ENCODE measurements at places on chromosomes 2 and 18. TPM values are rescaled to one million over a fixed set of nuclear protein-coding genes. Genes with fewer than 3 reads are reported as not detected.

The TXNDC2 gene
- total RNA-seq = 0.21 TPM

The CD8A gene
- total RNA-seq = 0.29 TPM

The TFPI gene
- total RNA-seq = 56.0 TPM

The CASP8 gene
- total RNA-seq = 40.0 TPM

The SGPP2 gene
- 0.16 TPM for total RNA-seq

The RAB27B gene
- 20.1 TPM for total RNA-seq

The FNDC4 gene
- total RNA-seq = 4.6 TPM

The TUBB6 gene
- 220 TPM for total RNA-seq

The CDH19 gene
- total RNA-seq = 2.3 TPM

The LOXL3 gene
- 0.45 TPM for total RNA-seq

The CPS1 gene
- 6.1 TPM for total RNA-seq

The TRIM43 gene
- not detected for total RNA-seq

The UGT1A4 gene
- not detected for total RNA-seq

The KCNG2 gene
- total RNA-seq = not detected

The LIMS2 gene
- total RNA-seq = 5.2 TPM

All from A549 treated with CpdA at 1 μM for 4 hours (cell line).